ENCODE measurements at places on chromosomes 5 and 9.

GRCh38 chr5:133361922-133362321 lies 250.4 kb downstream of the FSTL4 start:
- DNase-seq: no peak

GRCh38 chr5:14472986-14473567 lies 108.5 kb upstream of the OTULINL start:
- no peak for DNase-seq

- DNase-seq: no peak
These were observed 140.9 kb downstream of the SLC25A46 start for GRCh38 chr5:110879675-110880074.

DNA sequence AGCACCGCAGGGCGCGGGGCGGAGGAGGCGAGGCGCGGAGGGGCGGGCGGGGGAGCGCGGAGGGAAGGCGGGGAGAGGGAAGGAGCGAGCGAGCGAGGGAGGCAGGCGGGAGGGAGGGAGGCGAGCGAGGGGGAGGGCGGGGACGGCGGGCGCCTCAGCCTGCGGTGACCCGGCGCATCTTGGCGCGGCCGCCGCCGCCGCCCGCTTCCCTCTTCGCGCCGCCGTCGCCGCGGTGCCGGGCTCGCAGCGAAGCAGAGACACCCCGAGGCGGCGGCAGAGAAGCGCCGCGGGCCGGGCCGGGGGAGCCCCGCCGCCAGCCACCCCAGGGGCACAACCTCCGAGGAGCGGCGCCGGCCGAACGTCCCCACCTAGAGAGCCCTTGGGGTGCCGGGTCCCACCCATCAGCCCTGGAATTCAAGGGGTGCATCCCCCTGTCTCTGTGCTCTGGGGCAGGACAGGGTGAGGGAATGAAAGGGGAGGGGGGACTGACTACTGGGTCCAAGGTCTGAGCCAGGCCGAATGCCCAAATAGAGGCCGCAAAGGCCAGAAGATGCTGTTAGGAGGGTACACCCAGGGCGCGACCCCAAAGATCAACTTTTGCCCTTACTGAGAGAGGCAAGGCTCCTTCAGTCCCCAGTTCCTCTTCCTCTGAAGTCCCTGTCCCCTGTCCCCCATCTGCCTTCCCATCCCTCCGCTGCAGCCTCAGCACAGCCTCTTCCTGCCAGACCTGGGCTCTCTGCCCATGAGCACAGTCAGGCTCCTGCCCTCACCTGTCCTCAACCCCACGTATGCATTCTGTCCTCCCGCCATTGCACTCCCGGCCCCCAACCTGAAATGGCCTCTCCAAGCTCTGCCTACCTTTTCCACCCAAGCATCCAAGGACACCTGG lies at the start of gene ADAMTS2:
TSS of gene ADAMTS2 (minus strand) at position 29 of the 889 bp plus-strand sequence. CDS start 133 bp downstream, outside the sequence.
- peak; percentile 46 for DNase-seq

DNA sequence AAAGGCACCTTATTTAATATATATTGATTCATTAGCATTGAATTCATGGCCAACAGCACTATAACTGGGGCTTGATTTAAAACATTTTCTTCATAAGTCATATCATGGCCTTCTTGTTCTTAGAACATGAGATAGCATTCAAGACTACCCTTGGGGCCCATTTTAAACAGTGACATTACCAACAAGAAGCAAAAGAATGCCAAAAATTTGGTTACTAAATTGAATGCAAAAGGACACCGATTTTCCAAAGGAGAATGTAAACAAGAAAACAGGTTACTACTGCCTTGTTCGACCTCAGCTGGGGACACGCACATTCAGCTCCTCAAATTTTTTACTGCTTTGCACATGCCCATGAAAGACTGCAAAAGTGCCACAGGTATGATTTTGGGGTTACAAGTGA lies 219.4 kb upstream of the TLE4 start:
- no peak for DNase-seq

DNA sequence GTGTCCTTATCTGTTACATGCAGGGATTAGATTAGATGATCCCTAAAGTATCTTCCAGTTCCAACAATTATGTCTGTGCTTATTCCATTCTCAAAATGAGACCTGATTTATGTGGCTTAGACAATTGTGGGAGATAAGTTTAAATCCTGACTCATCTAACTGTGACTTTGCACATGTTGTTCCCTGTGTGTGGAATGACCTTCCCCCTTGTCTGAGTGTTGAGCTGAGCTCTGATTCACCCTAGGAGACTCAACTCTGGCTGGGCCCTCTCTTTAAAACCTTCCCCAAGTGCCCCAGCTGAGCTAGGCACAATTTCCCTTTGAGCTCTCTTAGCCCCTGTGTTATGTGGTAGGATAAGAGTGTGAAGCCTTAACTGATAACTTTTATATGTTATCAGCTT lies 118.9 kb upstream of the ELL2 start:
- no peak for DNase-seq

GRCh38 chr5:178281331-178281730 lies 48.7 kb upstream of the PHYKPL start:
- no peak for DNase-seq

GRCh38 chr9:6229619-6230018 lies 14.0 kb downstream of the IL33 start:
- DNase-seq: no peak

- DNase-seq: no peak
These were observed 14.3 kb downstream of the DIPK1B start for GRCh38 chr9:136726631-136727191.
